ENCODE measurements at places on chromosomes 11 and 22.

- no peak for DNase-seq
Measured at GRCh38 chr11:3855808-3856491, 486 bp downstream of the STIM1 start.

- no peak for DNase-seq
Measured at GRCh38 chr11:38553148-38553547, 1955.1 kb upstream of the RAG2 start.

DNA sequence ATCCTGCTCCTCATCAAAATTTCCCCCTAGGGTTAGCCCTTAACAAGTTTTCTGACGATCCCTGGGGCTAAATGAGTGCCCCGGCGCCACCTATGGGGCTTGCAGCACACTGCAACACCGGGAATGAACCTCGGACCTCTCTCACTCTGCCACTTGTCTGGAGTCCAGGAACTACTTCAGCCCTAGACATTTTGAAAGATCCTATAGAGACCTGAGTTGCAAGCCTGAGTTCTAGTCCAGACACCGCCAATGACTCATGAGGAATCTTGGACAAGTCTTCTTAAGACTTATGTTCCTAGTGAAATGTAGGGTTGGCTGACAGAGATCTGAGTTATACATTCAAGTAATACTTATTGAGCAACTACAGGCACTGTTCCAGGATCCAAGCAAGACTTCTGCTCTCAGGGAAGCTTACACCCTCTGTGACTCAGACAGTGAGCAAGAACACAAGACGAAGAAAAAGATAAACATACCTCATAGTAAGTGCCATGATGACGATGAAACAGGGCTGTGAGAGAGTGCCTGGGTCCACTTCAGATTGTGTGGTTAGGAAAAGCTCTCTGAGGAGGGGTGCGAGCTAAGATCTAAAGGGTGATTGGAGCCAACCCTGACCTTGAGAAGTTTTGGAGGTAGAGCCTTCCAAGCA is 10.2 kb upstream of the STK33 start:
- DNase-seq: no peak

- DNase-seq: no peak
Measured at GRCh38 chr11:117394221-117394925, 66.7 kb downstream of the CEP164 start.

DNA sequence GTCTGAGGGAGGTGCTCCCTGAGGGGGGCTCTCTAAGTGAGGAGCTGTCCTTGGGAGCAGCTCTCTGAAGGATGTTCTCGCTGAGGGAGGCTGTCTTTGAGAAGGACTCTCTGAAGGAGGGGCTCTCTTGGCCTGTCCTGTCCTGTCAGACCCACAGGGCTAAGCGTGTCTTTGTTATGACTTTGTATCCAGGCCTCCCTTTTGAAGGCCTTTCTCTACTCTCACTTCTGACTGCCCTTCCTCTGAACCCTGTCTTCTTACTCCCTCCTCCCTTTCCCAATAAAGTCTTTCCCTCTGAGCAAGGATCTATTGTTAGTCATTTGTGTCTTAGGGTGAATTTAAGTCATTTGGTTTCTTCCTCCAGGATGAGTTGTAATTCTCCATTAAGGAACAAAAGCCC is 330.1 kb upstream of the PLET1 start:
- no peak for DNase-seq

Data from stimulated activated CD8-positive, alpha-beta memory T cell treated with anti-CD3 and anti-CD28 coated beads, Interleukin-7, amount 100 ng/mL, for 24 hours (primary cell).